ENCODE measurements at places on chromosomes 4 and X.

DNA sequence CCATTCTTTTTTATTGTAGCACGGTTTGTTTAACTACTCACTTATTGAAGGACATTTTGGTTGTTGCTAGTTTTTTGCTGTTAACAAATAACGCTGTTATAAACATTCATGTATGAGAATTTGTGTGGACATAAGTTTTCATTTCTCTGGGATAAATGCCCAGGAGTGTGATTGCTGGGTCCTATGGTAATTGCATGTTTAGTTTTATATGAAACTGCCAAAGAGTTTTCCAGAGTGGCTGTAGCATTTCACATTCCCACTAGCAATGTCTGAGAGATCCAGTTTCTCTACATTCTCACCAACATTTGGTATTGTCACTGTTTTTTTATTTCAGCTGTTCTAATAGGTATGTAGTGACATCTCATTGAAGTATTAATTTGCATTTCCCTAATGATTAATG is 66.8 kb downstream of the PLAC1 start:
- no peak for DNase-seq

DNA sequence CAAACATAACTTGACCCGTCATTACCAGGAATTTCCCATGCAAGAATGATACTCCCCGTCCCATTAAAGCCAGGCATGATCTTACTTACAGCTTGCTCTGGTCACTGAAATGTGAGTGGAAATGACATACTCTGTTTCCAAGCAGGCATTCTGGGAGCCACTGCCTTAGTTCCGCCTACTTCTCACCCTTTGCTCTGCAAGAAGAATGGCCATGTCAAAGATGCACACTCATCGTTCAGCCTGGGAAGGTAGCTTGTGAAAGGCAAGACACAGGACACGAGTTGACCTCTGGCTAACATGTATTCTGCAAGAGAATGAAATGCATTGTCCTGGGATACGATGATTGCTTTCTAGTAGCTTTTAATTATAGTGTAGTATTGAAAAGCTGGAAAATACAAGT is 1144.4 kb downstream of the NLGN4X start:
- DNase-seq, result no peak

GRCh38 chrX:102599951-102600579 is 750 bp downstream of the ARMCX5 start:
- DNase-seq, result no peak

DNA sequence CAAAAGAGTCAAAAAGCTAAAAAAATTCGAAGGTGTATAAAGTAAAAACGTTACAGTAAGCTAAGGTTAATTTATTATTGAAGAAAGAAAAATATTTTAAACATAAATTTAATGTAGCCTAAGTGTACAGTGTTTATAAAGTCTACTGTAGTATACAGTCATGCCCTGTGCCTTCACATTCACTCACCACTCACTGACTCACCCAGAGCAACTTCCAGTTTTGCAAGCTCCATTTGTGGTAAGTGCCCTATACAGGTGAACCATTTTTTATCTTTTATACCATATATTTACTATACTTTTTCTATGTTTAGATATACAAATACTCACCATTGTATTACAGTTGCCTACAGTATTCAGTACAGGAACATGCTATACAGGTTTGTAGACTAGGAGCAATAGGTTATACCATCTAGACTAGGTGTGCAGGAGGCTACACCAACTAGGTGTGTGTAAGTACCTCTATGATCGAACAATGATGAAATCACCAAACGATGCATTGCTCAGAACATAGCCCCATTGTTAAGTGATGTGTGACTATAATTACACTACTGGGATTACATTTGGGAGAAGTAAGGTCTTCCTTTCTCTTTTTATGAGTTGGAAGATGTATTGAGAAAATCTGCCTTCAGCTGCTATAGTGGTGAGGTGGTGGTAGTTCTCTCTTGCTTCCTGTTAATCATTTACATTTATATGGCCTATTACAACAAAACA is 27.2 kb downstream of the TMSB4X start:
- DNase-seq, result no peak

DNA sequence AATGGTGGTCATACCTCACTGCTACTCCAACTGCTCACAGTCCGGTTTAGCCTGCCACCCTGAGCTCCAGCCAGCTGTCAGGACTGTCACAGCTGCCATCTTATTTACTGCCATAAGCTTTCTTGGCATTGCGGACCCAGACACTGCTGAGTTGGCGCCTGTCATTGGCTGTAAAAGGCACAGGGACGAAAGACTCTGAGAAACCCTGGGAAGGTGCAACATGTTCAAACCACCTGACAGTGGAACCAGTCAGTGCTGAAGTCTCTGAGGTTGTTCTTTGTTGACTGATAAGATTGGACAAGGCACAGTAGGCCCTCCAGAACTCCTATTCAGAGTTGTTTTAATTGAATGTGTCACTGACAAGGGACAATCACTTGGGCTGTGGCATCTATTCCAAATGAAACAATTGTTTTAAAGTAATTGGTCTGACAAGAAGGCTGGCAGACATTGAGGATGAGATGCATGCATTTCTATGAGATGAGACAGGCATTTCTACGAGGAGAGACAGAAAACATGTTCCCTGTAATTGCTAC is 927.8 kb downstream of the STPG2 start:
- no peak for DNase-seq

GRCh38 chr4:172596206-172596605 is 572.4 kb upstream of the GALNT7 start:
- no peak for DNase-seq

GRCh38 chr4:23485801-23486200 is 404.0 kb downstream of the PPARGC1A start:
- no peak for DNase-seq

- DNase-seq, result no peak
Observed at GRCh38 chr4:184417802-184418511, 56.4 kb downstream of the IRF2 start.

- no peak for DNase-seq
Observed at GRCh38 chr4:175559526-175559925, 252.5 kb downstream of the GPM6A start.

- DNase-seq, result no peak
Observed at GRCh38 chr4:32472918-32473317, 1752.7 kb downstream of the PCDH7 start.

DNA sequence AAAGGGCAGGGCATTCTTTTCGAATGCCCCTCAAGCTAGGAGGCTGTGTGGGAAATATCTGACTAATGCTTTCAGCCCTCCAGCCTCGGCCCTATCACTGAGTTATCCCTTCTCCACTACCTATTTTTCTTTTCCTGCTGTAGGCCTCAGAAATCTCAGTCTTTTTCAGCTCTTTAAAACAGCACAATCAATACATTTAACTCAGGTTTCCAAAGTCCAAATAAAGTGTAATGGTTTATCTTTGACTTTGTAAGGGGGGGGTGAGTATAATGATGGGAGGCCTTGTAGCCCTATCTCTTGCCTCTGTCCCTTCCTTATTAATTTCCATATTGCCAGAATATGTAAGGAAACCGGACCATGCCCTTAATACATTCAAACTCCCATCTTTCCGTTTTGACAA is 1.6 kb upstream of the WNK3 start:
- DNase-seq, result no peak

GRCh38 chr4:5114950-5115349 is 63.7 kb downstream of the STK32B start:
- DNase-seq, result no peak

- DNase-seq, result no peak
Observed at GRCh38 chrX:7330971-7331746, 183.2 kb upstream of the PUDP start.

Measured in HAP-1 (cell line).